Fibroblast of skin of right quadriceps (primary cell): ENCODE measurements at places on chromosomes 6 and 20.
A peak's percentile ranks its signal among the peaks of the same experiment; 100 is the strongest.

- DNase-seq, result no peak
Observed at GRCh38 chr6:157245436-157245835, 77.9 kb downstream of the TMEM242 start.

DNA sequence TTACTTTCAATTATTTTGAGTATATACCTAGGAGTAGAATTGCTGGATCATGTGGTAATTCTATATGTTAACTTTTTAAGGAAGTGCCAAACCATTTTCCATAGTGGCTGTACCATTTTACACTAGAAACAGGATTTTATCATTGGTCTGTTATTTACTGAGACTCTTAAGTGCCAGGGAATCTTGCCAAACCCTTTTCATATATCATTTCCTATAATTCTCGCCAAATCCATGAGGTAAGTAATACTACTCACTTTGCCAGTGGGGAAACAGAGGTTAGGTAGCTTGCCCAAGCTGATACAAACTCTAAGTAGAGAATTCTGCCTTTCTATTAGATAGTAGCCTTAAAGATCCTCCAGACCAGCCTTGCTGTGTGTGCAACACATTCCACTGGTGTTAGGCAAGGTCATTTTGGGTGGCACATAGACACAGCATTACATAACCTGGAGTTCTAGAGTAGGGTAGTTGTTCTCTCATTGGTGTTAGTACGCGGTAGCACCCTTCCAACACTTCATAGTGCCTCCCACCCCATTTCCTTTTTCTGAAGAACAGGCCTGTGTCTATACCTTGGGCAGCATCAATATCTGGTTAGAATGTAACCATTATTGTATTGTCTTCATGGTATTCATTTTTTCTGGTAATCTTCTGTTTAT is 65.5 kb downstream of the ARID1B start:
- DNase-seq, result no peak

DNA sequence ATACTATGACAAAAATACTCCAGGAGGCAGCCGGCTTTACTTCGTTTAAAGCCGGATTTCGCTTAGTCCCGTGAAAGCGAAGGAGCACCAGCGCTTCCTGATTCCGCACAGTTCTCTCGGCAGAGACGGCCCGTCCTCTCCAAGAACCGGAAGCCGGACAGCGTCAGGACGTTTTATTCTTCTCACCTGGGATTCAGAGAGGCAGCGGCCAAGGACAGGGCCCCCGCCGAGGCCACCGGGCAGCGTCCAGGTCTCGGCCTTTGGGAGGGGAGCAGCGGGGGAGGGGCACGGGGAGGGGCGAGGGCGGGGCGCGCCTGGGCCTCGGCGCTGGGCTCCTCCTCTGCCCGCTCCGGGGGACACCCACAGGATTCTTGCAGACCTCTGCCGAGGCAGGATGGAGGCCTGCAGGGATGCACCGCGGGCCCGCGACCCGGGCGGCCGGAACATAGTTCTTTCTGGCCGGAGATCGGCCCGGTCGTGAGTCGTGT is 2.8 kb upstream of the DIDO1 start:
- peak; percentile 52 for DNase-seq

DNA sequence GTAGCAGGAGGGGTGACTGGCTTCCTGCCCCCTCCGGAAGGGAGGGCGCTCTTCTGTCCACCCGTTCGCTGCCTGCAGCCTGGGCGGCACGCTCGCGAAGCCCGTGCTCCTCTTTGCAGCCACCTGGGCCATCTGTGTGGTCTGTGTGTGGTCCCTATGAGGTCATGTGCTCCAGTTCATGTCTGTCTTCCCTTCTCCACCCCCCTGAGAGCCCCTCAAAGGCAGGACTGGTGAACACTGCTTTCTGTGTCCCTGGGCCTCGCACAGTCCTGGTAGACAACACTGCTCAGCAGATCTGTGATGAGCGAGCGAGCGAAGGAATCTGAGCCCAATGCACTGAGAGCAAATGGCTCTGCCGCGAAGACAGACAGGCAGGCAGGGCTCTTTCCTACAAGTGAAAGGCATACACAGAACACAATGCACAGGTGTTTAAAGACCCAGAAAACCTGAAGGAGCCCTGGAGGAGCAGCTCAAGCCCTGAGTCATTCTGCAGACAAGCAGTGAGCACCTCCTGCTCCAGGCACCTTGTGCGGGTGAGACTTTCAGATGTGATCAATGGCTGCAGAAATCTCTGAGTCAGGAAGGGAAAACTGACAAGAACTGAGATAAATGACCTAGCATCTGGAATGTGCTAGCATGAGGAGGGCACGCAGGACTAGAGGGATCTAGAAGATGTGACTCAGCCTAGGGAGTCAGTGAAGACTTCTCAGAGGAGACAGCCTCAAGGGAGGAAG is 27.1 kb downstream of the PPP1R3G start:
- peak; percentile 85 for DNase-seq

DNA sequence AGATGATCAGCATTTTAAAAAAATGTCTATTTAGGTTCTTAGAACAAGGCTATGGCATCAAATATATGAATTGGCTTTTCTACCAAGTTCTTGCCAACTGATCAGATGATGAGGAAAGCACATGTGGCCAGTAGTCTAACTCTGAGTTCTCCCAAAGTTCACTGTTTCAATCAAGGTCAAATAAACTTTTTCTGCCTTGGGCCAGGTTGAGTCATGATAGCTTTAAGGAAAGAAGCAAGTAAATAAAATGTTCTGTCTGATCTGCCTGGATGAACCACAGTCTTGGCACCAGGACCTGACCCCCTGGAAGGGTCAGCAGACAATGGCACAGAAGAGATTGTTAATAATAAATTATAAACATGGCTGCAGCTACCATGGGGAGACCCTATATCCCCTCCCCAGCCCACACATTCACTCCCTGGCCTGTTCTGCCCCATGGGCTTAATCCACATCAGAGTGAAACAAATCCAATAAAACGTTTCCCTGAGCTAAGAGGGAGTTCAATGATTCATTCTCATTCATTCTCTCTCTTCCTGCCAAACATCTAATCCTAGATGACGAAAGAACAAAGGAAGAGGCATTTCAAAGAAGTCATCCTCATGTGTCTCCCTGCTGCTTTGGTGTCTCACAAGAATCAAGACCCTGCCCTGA is 661.6 kb downstream of the DHX35 start:
- DNase-seq, result peak; percentile 27

DNA sequence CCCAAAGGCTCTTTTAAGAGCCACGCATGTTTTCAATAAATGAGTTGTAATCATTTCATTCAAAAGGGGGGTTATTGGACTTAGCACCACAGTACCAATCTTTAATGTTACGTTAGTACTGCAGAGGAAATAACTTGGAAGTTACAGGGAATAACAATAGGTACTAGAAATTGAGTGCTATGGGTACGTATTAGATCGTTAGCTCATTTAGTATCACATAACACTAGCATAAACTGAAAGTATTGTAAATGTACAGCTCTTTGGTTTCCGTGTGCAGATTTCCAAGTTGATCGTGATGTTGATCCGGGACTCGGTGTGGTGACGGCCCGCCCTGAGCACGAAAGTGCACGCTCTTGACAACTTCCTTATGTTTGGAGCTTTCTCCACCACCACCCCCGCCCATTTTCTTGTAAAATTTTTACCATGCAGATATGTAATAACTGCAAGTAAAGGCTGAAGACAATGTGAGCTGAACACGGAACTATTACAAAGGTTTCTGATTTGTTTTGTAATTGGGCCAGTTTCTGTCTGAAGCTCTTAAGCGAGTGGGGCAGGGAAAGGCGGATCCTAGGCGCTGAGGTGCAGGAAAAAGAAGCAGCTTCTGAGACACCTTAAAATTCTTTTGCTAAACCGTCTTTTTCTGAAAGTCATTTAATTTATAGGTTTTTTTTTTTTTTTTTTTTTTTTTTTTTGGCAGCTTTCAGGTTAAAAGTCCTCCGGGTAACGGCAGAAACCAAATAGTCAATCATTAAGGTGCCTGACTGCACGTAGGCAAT is 71.5 kb downstream of the HFE start:
- peak; percentile 52 for DNase-seq

DNA sequence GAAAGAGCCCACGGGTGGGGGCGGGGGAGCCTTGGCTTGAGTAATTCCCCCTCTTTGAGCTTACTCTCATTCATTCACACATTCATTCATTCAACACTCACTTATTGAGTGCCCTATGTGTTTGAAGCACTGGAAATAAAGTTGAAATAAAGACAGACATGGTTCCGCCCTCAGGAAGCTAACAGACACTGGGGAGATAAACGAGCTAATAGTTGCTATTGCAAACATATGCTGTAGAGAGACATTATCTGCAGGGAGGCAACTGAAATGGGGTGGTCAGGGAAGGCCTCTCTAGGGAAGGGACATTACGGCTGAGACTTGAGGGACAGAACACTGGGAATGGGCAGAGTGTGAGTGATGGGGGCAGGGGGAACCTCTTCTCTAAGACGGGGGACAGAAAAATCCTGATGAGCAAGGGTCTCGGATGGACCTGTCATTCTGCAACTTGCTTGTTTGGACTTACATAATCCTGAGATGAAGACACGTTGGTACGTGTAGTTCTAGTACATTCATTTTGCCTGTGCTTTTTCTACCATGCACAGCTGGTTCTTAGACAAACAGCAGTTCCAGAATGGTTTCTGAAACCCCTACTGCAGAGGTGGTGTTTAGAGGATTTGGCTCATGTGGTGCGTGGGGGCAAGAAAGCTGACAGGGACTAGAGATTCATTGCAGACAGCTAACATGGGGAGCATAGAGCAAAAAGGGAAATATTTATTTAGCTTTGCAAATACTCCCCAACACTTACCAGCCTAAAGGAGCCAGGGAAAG is 71.1 kb upstream of the BLCAP start:
- no peak for DNase-seq

- DNase-seq, result no peak
Observed at GRCh38 chr20:18058661-18059467, 1.1 kb upstream of the OVOL2 start.
